ENCODE measurements at places on chromosomes 7 and 10. TPM values are rescaled to one million over a fixed set of nuclear protein-coding genes. Genes with fewer than 3 reads are reported as not detected.

DNA sequence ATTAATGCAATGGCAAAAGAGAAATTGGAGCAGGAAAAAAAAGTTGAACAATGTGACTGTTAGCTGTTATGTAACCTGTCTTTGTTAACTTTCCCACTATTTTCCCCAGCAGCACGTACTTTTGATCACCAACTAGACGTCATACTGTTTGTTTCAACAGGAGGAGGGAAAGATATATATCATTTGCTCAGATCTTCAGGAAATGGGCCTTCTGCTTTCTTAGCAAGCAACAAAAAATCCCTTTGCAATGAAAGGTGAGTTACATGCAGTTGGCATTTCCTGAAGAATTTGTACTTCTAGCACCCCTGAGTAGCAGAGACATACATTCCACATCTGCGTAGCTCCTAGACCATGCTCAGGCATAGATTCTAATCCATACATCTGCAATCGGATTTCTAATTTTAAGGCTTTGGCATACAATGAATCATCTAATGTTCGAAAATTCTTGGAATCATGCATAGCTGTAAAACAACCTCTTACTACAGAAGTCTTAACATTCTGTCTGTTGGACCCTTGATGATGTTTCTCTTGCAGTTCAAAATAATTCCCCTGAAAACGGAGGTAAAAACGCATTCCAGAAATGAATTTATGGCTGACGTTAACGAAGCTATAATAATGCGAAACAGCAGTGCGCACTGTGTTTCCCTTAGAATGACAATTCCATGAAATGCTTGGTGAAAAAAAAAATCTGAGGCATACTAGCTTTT, 286.9 kb upstream of the MGMT start:
- DNase-seq: no peak

GRCh38 chr10:3053155-3053554, 14.2 kb upstream of the PFKP start:
- DNase-seq: no peak

DNA sequence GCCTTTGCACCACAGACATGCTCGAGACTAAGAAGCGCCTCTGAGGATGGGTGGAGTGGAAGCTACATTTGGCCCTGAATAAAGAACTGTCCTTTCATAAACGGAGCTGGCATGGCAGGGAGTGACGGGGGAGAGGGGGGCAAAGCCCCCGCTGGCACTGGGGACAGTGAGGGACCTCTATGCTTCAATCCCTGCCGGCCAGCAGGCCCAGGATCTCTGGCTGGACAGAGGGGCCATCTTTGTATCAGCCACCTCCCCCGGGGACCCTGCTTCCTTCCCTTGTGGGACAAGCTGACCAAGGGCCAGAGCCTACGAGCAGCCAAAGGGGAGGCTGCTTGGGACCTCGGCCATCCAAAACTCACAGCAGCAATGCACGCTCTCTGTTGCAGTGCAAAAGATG, 28.2 kb upstream of the ECHDC3 start:
- no peak for DNase-seq

DNA sequence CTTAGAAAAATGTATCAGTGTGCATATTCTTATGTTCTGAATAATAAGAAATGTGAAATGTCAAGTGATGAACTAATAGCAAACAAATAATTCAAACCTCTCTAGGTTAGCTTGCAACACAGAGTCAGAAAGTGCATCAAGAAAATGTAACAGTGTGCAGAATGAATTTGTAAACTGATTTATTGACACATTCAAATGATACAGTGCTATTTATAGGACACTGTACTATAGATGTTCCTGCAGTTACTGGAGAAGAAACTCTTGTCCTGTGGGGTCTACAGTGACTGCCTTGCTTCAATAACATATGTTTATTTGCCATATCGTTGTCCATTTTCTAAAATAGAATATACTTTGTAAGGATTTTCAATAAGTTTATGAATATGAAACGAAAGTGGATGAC, 639.0 kb downstream of the CNTNAP2 start:
- no peak for DNase-seq

DNA sequence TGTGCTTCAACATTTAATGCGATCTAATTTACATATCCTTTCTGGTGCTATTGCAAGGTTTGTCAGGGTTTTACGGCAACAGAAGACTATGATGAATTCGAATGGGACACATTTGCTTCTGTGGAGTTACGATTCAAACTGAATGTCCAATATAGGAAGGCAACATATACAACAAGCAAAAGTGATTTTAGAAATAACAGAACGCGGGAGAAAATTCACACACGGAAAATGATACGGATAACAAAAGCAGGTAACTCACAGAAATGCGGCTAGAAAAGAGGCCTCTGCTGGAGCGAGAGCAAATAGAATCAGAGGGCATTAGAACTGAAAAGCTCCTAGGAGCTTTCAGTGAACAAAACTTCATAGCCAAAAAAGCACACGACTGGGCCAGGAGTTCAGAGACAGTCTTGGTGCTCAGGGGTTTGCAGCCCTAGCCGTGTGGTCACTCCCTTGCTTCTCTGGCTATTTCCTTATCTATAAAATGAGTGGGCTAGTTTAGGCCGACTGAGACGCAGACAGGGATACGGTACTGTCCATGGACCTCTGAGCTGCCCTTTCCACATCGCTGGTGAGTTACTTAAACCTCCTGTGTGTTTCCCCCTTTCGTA, 557 bp upstream of the TAX1BP1 start:
- DNase-seq: no peak

Gene MARCHF5
- 32.1 TPM for total RNA-seq

Gene RNF148
- 0.48 TPM for total RNA-seq

Gene VSIR
- 63.0 TPM for total RNA-seq

Gene ANXA8L1
- not detected for total RNA-seq

Gene CNNM1
- 0.22 TPM for total RNA-seq

Gene ARHGEF35
- 0.57 TPM for total RNA-seq

All from cardiac septum (tissue), 1 donor.